ENCODE measurements at places on chromosomes 6 and 20. TPM values are rescaled to one million over a fixed set of nuclear protein-coding genes. Genes with fewer than 3 reads are reported as not detected.

Gene SLC22A16
- total RNA-seq: not detected

DNA sequence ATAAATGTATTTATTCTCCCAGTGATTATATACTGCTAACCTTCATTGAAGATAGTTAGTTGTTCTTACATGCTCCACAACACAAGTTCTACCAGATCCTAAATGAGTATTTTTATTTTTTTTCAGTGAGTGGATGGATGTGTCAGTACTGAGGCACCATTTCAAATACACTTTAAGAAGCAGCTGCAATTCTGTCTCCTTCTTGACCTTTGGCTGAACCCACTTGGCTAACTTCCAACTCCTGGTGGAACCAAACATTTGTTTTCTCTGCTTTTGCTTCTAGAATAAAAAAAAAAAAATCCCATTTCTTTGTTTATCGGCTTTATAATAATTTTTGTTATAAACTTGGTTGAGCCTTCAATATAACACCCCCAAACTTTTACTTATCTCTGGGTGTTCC lies 458.3 kb upstream of the MAP3K7 start:
- peaks cover 4% of the 10 kb centered on the region for H3K27me3 ChIP-seq
- H3K27ac ChIP-seq: no peak overlapping the region
- H3K4me1 ChIP-seq: no peaks in the 10 kb centered on the region
- H3K4me3 ChIP-seq: no peak overlapping the region

DNA sequence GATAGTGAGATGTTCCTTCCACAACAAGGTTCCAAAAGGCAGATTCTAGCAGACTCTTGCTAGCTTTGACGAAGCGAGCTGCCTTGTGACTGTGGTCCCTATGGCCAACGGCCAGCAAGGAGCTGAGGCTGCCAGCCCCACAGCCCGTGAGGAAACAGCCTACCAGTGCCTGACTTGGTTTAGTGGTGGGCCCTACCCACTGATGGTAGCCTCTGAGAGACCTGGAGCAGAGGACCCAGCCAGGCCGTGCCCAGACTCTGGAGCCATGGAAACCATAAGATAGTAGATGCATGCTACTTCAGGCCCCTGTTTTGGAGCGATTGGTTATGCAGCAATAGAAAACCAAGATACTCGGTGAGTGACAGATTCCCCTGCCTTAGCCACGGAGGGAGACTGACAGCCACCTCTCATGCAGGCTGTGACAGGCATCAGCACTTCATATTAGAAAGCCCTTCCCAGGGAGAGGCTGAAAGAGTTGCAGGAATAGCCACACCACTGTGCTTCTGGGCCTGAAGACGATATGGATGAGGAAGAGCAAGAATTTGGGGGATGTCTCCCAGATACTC lies 19.2 kb downstream of the PSMG4 start:
- no peaks in the 10 kb centered on the region for H3K27me3 ChIP-seq
- no peak overlapping the region for H3K27ac ChIP-seq
- no peak for ATAC-seq
- no peak overlapping the region for H3K4me3 ChIP-seq

DNA sequence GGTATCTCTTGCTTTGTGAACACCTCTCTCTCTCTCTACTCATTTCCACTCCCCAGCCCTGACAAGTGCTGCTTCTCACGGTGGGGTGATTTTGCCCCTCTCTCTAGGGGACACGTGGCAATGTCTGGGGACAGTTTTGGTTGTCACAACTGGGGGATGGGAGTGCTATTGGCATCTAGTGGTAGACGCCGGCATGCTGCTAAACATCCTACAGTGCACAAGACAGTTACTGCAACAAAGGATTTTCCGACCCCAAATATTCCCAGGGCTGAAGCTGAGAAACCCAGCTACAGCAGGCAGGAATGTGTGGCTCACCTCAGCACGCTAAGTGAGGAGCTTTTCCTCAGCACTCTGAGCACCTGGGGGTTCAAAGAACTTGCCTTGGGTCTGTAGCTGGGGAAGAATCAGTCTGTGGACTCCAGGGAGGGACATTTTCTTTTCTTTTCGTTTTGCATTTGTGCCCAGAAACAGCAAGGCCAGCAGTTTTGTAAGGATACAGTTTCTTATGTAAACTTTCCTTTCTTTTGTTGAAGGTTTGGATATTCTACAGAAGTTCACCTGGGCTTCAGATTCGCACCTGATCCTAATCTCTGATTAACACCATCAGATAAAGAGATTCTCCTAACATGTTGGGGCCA lies 246.9 kb upstream of the ZFP64 start:
- no peaks in the 10 kb centered on the region for H3K4me1 ChIP-seq
- H3K27ac ChIP-seq: no peak overlapping the region
- no peak overlapping the region for H3K4me3 ChIP-seq
- no peaks in the 10 kb centered on the region for H3K27me3 ChIP-seq
- no peaks in the 10 kb centered on the region for H3K36me3 ChIP-seq

DNA sequence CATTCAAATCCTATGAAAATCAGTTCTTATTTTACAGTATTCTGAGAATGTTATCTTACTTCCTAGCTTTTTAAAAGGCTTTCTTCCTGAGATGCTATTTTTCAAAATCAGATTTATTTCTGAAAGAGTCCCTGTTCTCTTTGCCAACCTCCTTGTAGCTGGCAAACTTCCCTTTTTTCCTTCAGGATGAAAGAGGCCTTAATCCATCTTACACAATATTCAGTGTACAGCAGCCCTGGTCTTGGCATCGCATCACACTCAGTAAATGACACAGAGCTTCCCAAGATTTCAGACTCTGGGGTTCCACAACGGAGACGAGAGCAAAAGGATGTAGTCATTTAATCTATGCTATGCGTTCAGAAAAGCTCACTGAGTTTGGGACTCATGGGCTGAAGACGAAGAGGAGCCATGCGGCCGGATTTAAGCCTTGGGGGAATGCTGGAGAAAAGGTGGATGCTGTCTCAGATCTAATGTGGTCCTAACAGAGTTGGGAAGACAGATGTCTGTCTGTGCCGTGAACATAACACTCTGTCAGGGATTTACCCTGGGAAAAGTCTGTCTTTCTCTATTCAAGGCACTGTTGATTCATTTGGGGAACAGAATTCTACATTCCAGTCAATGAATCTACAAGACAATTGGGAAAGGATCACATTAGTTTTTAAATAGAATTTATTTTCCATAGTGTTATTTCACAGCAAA lies 616.4 kb upstream of the AGPAT4 start:
- no peaks in the 10 kb centered on the region for H3K27me3 ChIP-seq
- no peak overlapping the region for H3K4me3 ChIP-seq

Measured in activated T-helper 17 cell treated with anti-CD3 and anti-CD28 coated beads, Interleukin-2, amount 50 U/mL, for 72 hours (primary cell).